ENCODE measurements at places on chromosomes 7 and 10.

DNA sequence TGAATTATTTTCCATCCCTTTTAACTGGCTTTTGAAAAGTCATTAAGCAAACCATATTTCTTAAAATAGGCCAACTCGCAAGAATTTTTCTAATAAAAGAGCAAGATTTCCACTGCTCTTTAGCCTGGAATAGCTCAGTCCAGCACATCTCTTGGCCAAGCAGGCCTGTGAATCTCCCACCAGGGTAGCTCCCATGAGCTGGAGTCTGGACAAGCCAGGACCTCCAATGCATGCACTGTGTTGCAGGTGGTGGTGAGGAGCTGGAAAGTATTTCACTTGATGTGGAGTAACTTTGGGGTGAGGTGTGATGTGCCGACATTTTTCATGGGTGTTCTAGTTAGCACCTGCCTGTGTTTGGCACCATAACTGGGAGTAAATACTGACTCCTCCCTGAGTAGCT lies 117.3 kb upstream of the TBX20 start:
- DNase-seq: no peak

- DNase-seq: no peak
These were observed 69.8 kb downstream of the DIP2C start for GRCh38 chr10:619710-620109.

DNA sequence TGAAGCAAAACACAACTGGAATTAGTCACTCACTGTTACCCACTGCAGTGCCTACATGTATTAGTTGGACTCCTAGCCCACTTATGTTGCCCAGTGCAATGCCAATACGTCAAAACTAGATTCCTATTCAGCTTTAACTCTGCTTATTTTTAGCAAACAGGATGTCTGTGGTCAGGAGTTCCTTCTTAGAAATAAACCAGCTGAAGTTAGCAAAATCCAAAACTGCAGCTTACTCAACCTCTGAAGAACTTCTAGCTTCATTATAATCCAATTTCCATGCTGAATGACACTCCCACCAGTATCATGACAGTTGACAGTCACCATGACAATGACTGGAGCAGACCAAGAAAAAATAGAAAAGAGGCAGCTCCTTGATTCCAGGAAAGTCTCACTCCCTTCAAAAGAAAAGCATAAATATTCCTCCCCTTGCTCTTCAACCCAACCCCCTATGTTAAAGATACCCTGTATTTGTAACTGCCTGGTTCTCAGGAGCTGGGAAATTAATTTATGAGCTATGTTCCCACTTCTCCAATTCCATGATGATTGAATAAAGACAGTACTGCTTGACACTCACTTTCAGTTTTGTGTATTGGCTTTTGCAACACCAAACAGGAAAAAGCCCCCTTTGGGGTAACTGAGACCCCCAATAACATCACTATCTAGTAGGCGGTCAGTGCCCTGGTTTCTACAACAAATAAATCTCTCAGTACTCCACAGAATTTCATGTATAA lies 327.4 kb downstream of the SORCS1 start:
- no peak for DNase-seq

DNA sequence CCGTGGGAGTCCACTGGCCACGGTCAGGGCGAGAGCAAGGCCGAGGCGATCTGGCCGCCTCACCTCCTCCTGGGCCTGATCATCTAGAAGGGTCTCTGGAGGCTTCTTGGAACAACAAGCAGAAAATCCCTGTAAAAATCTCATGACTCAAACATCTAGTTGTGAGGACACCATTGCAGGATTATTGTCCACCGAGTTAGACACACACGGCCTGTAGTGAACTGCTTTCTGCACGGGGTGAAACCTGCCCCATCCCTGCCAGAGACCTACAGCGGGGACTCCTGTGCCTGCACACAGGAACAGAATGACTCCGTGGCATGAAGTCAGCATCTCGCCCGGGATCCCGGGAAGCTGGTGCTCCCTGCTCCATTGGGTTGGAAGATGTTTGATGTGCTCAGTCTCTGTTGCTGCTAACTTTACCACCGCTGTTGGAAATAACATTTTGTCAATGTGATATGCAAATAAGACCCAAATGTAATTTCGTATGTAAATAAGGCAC lies 267.0 kb upstream of the TCERG1L start:
- no peak for DNase-seq

- DNase-seq: no peak
These were observed 181.9 kb downstream of the DGKI start for GRCh38 chr7:137664846-137665245.

DNA sequence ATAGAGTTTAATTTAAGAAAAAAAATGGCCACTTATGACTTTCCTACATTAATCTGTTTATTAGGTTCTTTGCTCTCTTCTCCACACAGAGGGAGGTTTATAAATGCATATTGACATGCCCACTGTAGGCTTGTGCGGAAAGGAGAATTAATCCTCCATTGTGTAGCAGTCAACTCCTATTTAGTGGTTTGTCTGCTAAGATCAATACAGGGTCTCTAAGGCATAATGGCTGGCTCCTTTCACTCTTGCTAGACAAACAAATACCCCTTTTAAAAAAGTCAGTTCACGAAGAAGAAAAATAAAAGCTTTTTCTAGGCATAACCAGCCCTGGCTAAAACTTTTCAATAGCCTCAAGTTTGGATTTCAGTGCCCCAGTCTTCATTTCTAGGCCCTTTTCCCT lies 141.6 kb downstream of the TSPAN12 start:
- DNase-seq: no peak

DNA sequence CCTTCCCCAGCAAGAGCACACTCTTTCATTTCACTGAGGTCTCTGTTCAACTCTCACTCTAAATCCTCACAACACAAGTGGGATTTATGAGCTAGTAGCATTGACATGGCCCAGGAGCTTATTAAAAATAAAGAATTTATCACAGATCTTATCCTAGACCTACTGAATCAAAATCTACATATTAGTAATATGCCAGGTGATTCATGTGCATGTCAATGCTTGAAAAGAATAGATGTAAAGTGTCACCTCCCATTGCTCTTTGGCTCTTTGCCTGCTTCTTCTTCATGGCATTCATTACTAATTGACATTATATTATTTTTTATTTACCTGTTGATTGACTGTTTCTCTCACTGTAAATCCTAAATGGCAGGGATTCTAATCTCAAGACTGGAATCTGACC lies 459.2 kb upstream of the LRRTM3 start:
- no peak for DNase-seq
